ENCODE measurements at places on chromosomes 2 and 18. TPM values are rescaled to one million over a fixed set of nuclear protein-coding genes. Genes with fewer than 3 reads are reported as not detected.

The REG3A gene
- not detected for total RNA-seq

The SLC4A1AP gene
- 52.8 TPM for total RNA-seq

The CLK1 gene
- total RNA-seq, result 126 TPM

The TNFRSF11A gene
- not detected for total RNA-seq

The TRIM43 gene
- total RNA-seq, result not detected

The PROM2 gene
- total RNA-seq, result 9.2 TPM

The DSC3 gene
- total RNA-seq, result 20.0 TPM

The SERPINB12 gene
- not detected for total RNA-seq

The CHRND gene
- total RNA-seq, result not detected

The TMEM247 gene
- total RNA-seq, result not detected

The IL1R2 gene
- total RNA-seq, result not detected

The COLEC12 gene
- total RNA-seq, result 58.8 TPM

The CDK5R2 gene
- not detected for total RNA-seq

The UGT1A4 gene
- total RNA-seq, result not detected

The TBC1D8 gene
- total RNA-seq, result 18.6 TPM

The SP100 gene
- total RNA-seq, result 42.2 TPM

The TMEM200C gene
- total RNA-seq, result 3.9 TPM

The SRSF7 gene
- total RNA-seq, result 275 TPM

The L3MBTL4 gene
- total RNA-seq, result 6.8 TPM

The STARD6 gene
- not detected for total RNA-seq

The PTPRN gene
- 4.9 TPM for total RNA-seq

The GALNT13 gene
- not detected for total RNA-seq

The KCNK3 gene
- not detected for total RNA-seq

The WNT10A gene
- total RNA-seq, result not detected
